Type B pancreatic cell (in vitro differentiated cells): ENCODE measurements at places on chromosomes 7 and 10. TPM values are rescaled to one million over a fixed set of nuclear protein-coding genes. Genes with fewer than 3 reads are reported as not detected.

The EVX1 gene
- total RNA-seq, result 0.41 and 0.71 TPM in 2 replicates

The UCMA gene
- total RNA-seq, result not detected in 2 replicates

The MKI67 gene
- total RNA-seq, result 40.5 and 104 TPM in 2 replicates

The TCERG1L gene
- total RNA-seq, result 2.7 and 4.2 TPM in 2 replicates

The FAM204A gene
- 57.8 and 58.0 TPM in 2 replicates for total RNA-seq

DNA sequence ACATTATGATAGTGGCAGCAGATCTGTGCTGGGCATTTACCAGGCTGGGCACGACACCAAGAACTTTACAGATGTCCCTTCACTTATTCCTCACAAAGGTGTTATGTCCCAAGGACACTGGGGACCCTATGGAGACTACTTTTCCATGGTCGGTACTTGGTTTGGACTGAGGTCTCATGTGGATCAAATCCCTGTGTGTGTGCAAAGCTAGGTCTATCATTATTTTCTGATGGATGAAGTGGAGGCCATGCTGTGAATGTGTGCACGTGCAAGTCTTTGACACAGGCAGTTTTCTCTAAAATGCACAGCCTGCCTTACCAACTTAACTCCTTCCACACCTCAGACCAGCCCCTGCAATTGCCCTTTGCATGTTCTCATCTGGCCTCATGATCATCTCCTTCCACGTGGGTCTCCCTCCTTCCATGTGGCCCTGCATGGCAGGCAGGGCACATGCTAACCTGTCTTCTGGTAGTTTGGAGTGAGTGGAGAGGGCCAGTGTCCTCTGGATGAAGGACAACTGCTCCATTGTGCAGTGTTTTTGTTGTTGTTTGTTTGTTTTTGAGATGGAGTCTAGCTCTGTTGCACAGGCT, 16.0 kb upstream of the ZNF273 start:
- no peak overlapping the region for H3K4me3 ChIP-seq
- no peak overlapping the region for H3K27ac ChIP-seq
- peaks cover 9% of the 10 kb centered on the region for H3K4me1 ChIP-seq
- peaks cover 64% of the 10 kb centered on the region for H3K27me3 ChIP-seq
- H3K36me3 ChIP-seq, result no peaks in the 10 kb centered on the region
- peak; percentile 50 for DNase-seq

- H3K4me3 ChIP-seq, result no peak overlapping the region
- H3K4me1 ChIP-seq, result no peaks in the 10 kb centered on the region
- no peaks in the 10 kb centered on the region for H3K36me3 ChIP-seq
Observed at GRCh38 chr7:26356229-26356628, 64.6 kb downstream of the SNX10 start.

- no peak overlapping the region for H3K4me3 ChIP-seq
- no peak overlapping the region for H3K27ac ChIP-seq
- H3K36me3 ChIP-seq, result peaks cover 8% of the 10 kb centered on the region
- H3K27me3 ChIP-seq, result peaks cover 22% of the 10 kb centered on the region
- DNase-seq, result no peak
- H3K4me1 ChIP-seq, result peaks cover 18% of the 10 kb centered on the region
Observed at GRCh38 chr7:21550076-21550475, 7.2 kb downstream of the DNAH11 start.

DNA sequence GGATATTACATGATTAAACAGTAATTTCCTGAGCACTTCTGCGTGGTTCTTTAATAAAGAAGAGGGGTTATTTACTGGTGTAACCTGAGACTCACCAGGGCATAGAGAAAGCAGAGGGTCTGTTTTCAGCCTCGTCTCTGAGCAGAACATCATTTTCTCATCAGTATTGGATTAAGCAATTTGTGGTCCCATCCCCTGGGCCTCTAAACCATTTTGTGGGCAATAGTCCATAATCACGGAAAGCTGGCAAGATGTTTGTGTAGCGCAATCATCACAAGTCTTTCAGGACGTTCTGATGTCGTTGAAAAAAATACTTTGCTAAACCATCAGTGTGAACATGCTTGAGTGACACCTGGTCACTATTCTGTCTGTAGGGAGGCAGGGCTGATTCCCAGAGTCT, 37.1 kb upstream of the SEC61G start:
- H3K27me3 ChIP-seq, result peaks cover 8% of the 10 kb centered on the region
- no peak for DNase-seq
- no peak overlapping the region for H3K4me3 ChIP-seq
- peaks cover 11% of the 10 kb centered on the region for H3K4me1 ChIP-seq
- H3K27ac ChIP-seq, result no peak overlapping the region

GRCh38 chr10:7302392-7302906, 108.4 kb downstream of the SFMBT2 start:
- no peak for DNase-seq
- H3K27ac ChIP-seq, result peak overlapping the region; percentile 35
- H3K4me3 ChIP-seq, result peak overlapping the region; percentile 1
- peaks cover 59% of the 10 kb centered on the region for H3K27me3 ChIP-seq
- H3K36me3 ChIP-seq, result peaks cover 7% of the 10 kb centered on the region
- H3K4me1 ChIP-seq, result peaks cover 27% of the 10 kb centered on the region

DNA sequence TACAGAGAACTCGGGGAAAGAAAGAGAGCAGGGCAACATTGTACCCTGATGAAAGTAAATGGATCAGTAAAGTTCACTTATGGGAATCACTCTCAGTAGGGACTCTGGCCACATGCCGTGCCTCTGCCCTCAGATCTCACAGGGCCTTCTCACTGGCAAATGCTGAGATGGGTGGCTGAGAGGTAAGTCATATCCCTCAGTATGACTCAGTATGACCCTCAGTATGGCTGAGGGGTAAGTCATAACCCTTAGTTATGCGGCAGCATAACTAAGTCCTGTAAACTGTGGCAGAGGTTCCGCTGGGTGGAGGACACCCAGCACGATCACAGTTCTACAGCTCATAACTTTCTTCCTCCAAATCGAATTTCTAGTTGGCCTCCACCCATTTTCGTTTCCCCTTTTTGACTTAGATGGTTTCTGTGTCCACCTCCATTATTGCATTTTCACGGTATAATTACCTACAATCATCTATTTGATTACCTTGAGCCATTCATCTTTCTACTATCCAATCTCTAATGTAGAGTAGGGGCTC, 26.5 kb upstream of the WNT16 start:
- no peaks in the 10 kb centered on the region for H3K36me3 ChIP-seq
- peaks cover 9% of the 10 kb centered on the region for H3K4me1 ChIP-seq
- no peak overlapping the region for H3K27ac ChIP-seq
- DNase-seq, result no peak
- no peaks in the 10 kb centered on the region for H3K27me3 ChIP-seq
- no peak overlapping the region for H3K4me3 ChIP-seq

- no peaks in the 10 kb centered on the region for H3K27me3 ChIP-seq
- H3K4me3 ChIP-seq, result no peak overlapping the region
- H3K27ac ChIP-seq, result no peak overlapping the region
- peak; percentile 52 for DNase-seq
- no peaks in the 10 kb centered on the region for H3K36me3 ChIP-seq
- H3K4me1 ChIP-seq, result no peaks in the 10 kb centered on the region
Observed at GRCh38 chr7:45682358-45682735, 108.2 kb downstream of the ADCY1 start.

DNA sequence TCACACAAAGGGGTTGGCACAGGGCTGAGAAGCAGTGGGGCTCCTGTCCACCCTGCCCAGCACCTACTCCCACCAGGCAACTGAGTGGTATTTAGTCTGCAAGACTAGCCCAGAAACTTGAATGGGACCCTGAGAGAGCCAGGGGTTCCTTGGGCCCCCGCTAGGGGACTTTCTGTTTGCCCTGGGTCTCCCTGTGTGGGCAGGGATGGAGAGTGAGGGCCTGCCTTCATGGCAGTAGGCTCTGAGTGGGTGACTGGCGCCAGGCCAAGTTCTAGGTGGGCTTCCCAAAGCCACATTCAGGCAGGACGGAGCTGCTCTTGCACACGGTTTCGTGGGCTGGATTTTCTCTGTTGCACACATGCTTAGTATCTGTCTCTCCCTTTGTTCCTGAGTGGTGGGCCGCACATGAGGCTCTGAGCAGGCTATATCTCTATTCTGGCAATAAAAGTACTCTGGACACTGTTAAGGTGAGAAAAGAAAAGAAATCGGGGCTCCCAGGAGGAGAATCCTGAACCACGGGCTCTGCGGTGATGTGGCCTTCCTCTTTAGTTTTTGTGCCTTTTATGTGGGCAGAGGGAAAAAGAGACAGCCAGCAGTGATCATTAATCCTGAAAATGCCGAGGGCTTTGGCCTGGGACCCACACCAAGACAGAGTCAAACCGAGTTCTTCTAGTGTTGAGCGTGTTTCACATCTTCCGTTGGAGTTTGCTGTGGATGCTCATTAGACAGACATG, 26.9 kb downstream of the IL2RA start:
- H3K36me3 ChIP-seq, result no peaks in the 10 kb centered on the region
- H3K4me1 ChIP-seq, result peaks cover 9% of the 10 kb centered on the region
- DNase-seq, result peak; percentile 53
- H3K27me3 ChIP-seq, result peaks cover 23% of the 10 kb centered on the region
- no peak overlapping the region for H3K4me3 ChIP-seq

- peak overlapping the region; percentile 15 for H3K4me3 ChIP-seq
- DNase-seq, result no peak
- H3K27ac ChIP-seq, result no peak overlapping the region
- H3K27me3 ChIP-seq, result no peaks in the 10 kb centered on the region
- peaks cover 4% of the 10 kb centered on the region for H3K36me3 ChIP-seq
Observed at GRCh38 chr7:94364816-94365215, 29.9 kb upstream of the COL1A2 start.

- peaks cover 11% of the 10 kb centered on the region for H3K36me3 ChIP-seq
- H3K4me3 ChIP-seq, result no peak overlapping the region
- no peaks in the 10 kb centered on the region for H3K27me3 ChIP-seq
Observed at GRCh38 chr7:107439025-107439424, 30.8 kb upstream of the GPR22 start.
